ENCODE measurements at places on chromosomes 7 and 10. TPM values are rescaled to one million over a fixed set of nuclear protein-coding genes. Genes with fewer than 3 reads are reported as not detected.
A peak's percentile ranks its signal among the peaks of the same experiment; 100 is the strongest.

GRCh38 chr10:11668847-11669610 lies 57.6 kb upstream of the USP6NL start:
- DNase-seq: no peak

DNA sequence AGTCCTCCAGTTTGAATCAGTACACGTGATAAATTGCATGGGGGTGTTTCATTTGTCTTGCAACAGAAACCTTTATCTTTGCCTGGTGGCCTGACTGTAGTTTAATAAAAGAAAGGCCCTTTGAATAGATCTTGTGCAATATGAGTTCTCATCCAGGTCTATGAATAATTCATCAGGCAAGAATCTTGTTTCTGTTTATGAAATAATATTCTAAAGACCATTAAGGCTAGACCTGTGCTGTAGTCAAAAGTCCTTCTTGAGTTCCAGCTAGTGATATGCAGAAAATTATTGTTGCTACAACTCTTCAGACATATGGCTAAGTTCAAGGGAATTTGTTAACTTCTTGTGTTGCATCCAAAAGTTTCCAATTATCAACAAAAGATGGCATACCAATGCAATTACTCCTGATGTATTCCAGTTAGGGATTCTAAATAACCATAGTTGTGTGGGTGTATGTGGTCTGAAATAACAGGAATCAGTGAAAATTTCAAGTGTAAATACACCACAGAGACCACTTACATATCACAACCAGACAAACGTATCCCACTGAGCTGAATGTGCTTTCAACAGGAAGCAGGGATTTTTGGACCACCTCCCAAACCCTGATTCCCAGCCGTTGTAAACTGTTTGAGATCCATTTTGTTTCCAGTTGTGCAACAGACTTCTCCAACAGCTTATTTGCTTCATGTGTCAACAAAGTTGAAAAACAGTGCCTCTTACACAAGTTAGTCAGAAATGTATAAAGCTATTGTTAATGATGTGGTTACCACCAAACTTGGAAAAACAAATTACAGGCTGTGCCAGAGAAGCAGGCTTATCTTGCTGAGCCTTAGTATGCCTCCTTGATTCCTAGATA lies 54.7 kb upstream of the BICC1 start:
- peak; percentile 38 for DNase-seq

The GIMAP1 gene
- total RNA-seq: 0.84 TPM

GRCh38 chr10:99610221-99610620 lies 10.0 kb downstream of the SLC25A28 start:
- no peak for DNase-seq

GRCh38 chr10:75911426-75911825 lies 480.0 kb downstream of the LRMDA start:
- no peak for DNase-seq

- no peak for DNase-seq
These were observed 10.7 kb upstream of the NFKB2 start for GRCh38 chr10:102384606-102385429.

DNA sequence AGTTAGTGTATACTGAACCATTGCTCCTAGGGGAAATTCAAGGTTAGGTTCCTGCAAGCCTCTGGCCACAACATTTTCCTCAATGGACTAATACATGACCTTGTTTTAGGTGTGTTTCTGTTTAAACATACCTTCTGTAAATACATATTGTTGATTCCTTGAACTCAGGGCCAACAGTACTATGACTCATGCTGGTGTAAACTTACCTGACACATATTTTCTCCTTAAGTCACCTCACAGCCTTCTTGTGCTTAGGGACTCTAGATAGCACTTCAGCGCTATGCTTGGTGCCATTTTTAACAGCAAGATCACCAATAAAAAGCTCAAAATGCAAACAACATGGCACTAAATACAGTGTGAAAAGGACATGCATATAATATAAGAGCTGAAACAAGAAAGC lies 176.4 kb downstream of the TAX1BP1 start:
- DNase-seq: no peak
